ENCODE measurements at places on chromosomes 5 and 9. TPM values are rescaled to one million over a fixed set of nuclear protein-coding genes. Genes with fewer than 3 reads are reported as not detected.

The BOD1 gene
- 22.1 TPM for total RNA-seq

The SPTAN1 gene
- 322 TPM for total RNA-seq

DNA sequence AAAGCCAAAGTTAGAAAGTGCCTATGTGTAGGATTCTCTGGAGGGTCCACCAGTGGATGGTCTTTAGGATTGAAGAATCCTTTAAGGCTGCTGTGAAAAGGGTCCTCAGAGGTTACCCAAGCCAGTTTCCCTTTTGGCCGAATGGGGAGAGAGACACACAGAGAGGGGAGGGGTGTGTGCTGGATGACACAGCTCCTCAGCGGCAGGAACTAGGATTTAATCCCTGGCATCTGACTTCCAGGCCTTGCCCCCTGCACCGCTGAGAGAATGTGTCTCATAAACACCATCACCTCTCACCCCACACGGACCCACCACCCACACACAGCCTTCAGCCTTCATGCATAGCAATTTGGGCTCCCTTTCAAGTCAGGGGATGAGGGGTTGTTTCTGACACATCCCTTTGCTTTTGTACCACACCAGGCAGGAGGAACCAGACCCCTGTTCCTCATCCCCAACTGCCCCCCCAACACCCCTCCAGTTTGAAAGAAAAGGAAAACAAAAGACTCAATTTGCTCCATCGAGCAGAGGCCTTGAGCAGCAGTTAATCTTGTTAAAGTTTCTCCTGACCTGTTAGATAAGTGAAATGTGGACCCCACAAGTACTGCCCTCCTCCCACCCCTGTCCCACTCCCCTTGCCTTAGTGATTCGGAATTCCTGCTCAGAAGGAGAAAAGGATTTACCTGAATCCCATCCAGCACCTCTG, 4.0 kb downstream of the PAPPA start:
- DNase-seq = no peak

- DNase-seq = no peak
These were observed 81.1 kb downstream of the SEC61B start for GRCh38 chr9:99303177-99303576.

- no peak for DNase-seq
These were observed 8.4 kb downstream of the NUDCD2 start for GRCh38 chr5:163451489-163451888.

DNA sequence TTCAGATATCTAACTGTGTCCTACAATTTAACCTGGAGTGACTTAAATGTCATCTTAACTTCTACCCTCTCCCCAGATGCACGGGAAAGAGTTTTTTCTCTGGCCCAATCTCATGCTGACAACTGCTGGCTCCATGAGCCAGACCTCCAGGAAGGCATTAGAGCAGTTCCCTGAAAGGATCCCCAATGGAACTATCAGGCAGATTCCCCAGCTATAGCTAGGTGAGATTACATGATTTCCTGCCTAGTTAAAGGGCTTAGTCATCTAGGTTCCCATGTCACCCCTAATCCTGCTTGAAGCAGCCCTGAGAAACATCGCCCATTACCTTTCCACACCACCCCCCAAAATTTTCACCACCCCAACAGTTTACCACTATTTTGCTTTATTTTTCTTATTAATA, 373.5 kb upstream of the TRPC7 start:
- DNase-seq = no peak

DNA sequence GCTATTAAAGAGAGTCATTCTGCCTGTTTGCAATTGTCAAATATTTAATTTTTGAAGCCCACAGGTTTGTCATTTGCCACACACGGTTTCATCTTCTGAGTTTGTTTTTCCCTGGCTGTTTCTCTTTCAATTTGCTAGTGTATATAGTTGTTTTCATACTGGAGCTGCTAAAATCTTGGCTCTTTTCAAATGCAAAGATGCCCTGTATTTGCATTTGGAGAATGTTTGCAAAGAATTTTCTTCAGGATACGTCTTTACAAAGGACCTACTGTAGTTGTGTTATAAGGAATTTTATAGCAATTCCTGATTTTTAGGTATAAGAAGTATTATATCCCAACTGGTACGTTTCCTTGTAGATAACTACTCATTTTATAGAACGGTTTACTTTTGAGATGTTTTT, 48.0 kb downstream of the IZUMO3 start:
- DNase-seq = no peak

DNA sequence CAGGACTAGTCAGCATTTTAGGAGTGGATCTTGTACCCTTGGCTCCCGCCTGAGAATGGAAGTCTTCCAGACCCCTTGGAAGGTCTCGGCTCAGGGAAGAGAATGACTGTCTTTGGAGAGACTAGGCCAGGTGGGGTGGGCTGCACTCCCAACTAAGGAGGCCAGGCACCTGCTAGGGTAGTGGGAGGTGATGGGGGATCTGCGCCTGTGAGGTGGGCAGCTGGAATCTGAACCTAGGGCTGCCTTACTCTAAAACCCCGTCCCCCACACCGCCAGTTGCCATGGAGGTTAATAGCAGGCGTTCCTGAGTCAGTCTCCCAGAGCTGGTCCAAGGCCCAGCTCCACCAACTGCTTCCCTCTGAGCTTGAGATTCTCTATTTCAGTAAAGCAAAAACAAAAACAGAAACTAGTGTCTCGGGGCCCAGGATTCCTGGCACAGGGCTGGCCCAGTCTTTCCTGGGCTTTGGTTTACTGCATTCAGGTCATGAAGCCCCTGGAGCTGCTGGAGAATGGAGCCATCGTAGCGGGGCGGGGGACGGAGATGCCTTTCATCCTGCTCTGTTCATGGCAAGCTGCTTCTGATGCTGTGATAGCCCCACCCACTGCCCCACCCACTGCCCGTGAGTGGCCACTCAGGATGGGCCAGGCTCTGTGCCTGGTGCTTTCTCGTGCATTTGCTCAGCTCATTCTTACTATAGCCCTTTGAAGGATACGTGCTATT, 57.5 kb downstream of the DAB2IP start:
- no peak for DNase-seq

DNA sequence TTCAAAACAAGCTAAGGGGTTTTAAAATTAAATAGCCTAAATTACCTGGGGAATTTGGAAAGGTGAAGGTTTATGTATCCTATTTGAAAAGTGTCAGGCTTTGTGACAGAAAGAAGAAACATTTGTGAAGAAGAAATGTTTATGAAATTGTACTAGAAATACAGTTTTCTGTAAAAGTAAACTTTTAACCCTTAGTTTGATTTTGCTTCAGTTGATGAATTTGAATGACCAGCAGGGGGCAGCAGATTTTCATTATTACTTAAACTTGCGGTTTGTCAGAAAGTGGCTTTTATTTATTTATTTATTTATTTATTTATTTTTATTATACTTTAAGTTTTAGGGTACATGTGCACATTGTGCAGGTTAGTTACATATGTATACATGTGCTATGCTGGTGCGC, 58.1 kb downstream of the NNT start:
- no peak for DNase-seq

DNA sequence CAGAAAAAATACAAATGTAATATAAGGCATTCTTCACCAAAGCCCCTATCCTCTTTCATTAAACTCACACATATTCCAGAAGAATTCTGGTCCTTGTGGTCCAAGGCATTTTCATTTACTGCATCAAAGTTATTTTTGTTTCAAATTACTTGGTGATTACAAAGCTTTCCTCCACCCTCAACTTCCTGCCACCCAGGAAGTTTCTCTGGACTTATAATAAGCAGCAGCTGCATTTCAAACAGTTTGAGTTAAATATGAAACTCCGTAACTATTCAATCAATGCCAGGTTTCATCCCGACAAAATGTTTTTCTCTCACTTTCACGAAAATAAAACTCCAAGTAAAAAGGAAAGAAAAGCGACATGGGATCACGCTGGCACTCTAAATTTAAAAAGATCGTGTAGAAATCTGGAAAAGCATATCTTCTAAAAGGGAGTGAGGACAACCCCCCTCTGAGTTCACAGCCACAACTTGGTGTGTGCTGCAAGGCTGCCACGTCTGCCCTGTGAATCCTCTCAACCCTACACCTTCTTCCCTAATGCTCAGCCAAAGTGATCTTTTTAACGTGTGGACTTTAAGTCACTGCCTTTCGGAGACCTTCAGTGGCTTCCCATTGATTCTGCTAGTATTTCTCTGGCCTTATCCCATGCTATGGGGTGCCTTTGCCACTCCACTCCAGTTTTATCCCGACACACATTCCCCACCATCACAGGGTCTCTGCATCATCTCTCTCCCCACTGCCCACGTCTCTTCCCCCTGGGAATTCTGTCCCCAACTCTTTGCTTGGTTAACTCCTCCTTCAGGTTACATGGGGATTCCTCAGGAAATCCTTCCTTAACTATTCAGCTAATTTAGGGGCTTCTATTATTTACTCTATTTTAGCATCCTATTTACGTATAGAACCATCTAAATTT, 91.1 kb upstream of the CER1 start:
- DNase-seq = no peak

DNA sequence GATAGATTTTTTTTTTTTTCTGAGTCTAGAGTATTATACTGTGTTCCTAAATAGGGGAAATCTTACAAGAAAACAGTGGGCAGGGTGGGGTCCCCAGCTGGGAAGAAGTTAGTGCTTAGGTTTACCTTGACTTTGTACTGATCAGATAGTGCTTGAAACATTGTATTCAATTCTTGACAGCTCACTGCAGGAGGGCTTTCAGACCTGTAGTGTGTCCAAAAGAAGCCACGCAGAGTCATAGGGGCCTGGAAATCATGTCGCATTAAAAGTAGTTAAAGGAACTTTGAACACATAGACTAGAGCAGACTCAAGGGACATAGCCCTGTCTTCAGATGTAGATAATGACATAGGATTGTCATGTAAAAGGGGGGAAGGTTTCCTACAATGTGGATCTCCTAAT, 215.4 kb upstream of the NR4A3 start:
- no peak for DNase-seq

DNA sequence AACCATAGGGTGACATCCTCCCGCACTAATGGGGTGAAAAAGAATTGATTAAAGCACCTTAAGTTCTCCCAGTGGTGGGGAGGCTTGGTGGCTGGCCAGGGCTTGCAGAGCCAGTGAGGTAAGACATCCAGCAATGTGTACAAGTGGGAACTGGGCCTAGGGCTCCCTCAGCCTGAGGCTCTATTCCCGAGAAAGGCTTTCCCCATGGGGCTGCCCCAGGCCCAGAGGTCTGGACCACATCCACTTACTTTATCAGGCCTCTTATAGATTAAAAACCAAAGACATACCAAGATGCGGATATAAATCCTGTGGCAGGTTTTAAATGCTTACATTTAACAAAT, 35.3 kb downstream of the C5orf15 start:
- no peak for DNase-seq
